Suprapubic skin (tissue), 4 donors: ENCODE measurements at places on chromosomes 16 and 17.

GRCh38 chr16:47026947-47027346, 53.5 kb upstream of the DNAJA2 start:
- no peak for DNase-seq

DNA sequence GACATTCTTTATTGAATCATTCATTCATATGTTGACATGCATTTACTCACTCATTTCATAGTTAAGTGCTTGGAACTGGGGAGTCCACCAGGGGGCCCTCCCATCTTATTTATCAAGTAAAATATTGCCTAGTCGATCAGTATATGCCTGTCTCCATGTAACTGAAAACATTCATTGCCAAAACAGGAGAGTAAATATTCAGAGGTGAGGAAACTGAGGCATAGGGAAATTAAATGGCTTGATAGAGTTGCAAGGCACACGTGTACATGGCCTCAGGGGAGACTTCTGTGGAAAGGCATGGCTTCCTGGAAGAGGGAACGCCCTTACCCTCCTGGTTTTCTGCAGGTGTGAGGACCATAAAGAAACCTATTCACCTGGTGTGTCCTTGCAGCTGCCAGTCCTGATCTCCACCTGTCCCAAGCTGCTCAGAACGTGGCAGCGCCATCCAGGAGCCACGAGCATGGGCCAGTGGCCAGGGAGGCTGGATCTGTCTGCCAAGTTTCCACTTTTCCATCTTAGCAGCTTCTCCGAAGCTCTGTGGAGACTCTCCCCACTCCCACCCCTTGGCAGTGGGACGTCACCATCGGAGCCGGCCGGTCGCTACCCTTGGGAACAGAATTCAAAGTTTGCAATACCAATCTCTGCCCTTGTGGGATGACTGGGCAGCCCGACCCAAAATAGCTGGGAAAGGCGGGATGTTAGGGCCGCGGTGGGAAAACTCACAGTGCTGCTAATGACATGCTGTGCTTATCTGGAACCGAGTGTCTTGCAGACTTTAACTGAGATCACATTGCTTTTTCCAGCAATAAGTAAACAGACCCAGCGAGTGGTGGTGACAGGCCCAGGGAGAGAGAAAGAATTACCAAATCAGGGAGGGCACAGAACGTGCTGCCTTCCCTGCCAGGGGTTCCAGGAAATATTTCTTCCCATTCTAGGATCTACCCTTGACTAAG, 4.1 kb upstream of the C1QTNF1 start:
- peak; percentile 86 for DNase-seq

- peak; percentile 84 for DNase-seq
Observed at GRCh38 chr16:85615014-85615851, 2.1 kb downstream of the GSE1 start.

DNA sequence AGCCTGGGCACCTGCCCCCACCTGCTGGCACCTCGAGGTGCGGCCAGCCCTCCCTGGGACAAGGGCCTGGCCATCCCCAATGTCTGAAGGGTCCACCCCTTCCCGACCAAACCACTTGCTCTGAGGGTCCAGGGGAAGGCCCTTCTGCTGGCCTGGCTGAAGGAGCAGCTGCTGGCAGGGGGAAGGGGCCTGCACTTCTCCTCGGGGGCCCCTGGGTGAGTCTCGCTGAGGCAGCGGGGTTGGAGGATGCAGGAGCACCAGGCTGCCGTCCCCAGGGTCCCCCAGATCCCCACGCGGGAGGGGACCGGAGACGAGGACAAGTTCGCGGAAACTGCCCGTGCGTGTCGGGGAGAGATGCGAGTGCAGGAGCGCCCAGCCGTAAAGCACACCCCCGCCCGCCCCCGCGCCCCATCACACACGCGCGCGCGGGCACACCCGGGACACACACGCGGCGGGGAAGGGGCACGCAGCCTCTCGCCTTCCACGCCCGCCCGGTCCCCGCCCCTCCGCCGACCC, 725 bp upstream of the CACNA1H start:
- DNase-seq: no peak

GRCh38 chr17:21679256-21680146, 12.8 kb upstream of the KCNJ18 start:
- DNase-seq: peak; percentile 78

DNA sequence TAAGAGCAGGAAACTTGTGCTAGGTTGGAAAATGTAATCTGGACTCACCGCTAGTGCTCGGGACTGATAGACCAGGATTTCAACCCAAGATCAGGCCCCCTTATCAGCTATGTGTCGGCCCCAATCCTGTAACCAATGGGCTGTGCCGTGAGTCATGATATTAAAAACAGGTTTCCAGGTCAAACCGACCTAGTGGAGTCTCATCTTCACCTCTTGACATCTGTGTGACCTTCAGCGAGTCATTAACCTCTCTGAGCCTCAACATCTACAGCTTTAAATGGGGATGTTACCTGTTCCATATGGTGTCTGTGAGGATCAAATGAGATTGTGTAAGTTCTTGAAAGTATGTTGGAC, 512 bp downstream of the PMM2 start:
- DNase-seq: no peak

- no peak for DNase-seq
Observed at GRCh38 chr16:62177351-62178203, 141.3 kb upstream of the CDH8 start.

- DNase-seq: no peak
Observed at GRCh38 chr17:30796016-30796415, 28.5 kb downstream of the CRLF3 start.
